ENCODE measurements at places on chromosomes 13 and 19.

DNA sequence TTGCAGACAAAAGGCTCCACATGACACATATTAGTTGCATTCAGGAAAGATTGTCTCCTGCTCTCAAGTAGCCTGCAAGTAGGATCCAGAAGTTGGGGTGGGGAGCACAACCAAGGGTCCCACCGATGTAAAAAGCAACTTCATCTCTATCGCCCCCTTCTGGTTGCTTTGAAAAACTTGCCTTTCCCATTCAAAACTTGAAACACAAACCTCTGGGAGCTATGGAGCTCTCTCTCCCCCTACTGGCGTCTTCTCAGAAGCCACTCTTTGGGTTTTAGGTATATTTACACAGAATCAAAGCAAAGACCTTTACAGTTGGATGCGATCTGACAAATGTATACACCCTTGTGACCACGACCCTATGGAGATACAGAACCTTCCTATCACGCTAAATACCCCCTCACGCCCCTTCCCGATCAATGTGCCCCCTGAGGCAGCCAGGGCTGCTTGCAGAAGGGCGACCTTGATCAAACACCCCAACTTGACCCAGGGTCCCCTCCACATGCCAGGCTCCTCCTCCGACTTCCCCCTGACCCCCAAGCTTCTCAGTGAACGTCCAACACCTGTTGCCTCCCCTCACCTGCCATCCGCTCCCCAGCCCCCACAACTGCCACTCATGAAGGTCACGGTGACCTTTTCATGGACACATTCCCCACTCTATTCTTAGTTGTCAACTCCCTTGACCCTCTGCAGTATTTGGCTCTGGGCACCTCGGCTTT, 10.1 kb downstream of the NOSIP start:
- no peak for DNase-seq

DNA sequence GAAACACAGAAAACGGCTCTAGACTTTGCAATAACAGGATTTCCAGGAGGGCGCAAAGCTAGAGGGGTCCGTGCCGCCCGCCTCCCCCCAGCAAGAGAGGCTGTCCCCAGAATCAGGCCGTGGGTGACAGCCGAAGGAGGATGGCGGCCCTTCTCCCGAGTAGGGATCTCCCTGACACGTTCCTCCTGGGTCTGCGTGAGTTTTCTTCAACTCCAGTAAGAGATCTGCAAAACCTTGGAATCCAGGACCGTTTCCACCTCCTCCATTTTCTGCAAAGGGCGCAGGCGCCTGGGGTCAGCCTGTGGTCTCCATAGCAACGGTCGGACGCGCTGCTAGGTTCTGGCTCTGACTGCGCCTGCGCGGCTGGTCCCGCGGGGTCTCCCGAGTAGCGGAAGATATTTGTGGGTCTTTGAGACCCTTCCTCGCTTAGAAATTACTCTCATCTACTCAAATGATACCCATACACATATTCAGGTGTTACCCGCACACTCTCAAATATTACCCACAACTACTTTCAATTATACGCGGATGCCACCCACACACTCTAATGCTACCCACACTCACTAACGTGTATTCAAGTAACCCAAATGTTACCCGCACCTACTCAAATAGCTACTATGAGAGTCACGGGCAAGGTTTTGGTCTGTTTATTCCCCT, 2.1 kb downstream of the PNMA8C start:
- no peak for DNase-seq

DNA sequence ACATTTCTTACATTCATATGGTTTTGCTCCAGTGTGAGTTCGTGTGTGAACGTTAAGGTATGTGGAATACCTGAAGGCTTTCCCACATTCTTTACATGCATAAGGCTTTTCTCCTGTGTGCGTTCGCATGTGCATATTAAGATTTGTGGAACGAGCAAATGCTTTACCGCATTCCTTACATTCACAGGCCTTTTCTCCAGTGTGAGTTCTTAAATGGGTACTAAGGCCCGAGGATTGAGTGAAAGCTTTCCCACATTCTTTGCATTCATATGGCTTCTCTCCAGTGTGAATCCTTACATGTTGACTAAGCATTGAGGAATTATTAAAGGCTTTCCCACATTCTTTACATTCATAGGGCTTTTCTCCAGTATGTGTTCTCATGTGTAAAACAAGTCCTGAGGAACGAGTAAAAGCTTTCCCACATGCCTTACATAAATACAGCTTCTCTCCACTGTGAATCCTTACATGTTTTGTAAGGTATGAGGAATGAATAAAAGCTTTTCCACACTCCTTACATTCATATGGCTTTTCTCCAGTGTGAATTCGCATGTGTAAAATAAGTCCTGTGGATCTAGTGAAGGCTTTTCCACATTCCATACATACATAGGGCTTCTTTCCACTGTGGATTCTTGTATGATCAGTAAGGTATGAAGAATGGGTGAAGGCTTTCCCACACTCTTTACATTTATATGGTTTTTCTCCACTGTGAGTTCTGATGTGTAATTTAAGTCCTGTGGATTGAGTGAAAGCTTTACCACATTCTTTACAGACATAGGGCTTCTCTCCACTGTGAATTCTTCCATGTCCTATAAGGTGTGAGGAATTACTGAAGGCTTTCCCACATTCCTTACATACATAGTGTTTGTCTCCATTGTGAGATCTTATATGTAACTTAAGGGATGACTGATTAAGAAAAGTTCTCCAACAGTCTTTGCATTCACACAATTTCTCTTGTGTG, 10.7 kb downstream of the ZNF846 start:
- no peak for DNase-seq

DNA sequence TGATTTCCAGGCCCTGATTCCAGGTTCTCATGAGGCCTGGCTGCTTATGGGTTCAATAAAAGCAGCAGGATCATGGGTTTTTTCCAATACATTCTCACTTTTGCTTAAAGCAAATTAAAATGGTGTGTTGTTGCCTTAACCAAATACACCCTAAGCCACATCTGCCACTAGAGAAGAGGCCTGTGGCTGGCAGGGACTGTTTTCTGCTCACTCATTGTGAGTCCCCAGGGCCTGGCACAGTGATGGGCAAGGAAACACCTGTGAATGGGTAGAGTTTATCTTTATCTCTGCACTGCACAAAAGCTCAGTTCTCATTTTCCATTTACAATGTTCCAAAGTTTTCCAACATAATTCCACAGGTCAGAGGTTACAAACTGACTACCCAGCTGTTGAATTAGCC, 726.0 kb downstream of the UQCRFS1 start:
- no peak for DNase-seq

GRCh38 chr19:1512671-1513498, at the start of gene ADAMTSL5:
Gene ADAMTSL5 (minus strand): TSS chr19:1513019. CDS start chr19:1510943, 2,076 bp downstream.
- DNase-seq: no peak

GRCh38 chr19:35905178-35905727, 2.8 kb downstream of the TYROBP start:
- DNase-seq: no peak

GRCh38 chr13:40665126-40666044, 1.1 kb downstream of the FOXO1 start:
- no peak for DNase-seq

DNA sequence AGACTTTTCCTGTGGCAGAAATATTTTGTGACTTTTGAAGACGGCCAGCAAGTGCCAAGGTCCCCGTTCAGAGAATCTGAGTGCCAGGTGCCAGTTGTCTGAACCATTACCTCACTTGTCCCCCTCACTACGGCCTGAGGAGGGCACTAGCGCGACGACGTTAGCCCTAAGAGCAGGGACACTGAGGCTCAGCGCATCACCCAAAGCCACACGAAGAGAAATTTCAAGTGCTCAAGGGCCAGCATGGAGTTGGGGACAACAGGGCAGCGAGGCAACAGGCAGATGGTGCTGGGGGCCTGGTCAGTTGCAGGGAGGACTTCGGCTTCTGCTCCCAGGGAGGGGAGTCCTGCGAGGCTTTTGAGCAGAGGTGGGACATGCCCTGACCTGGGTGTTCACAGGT, 9.5 kb upstream of the TYK2 start:
- DNase-seq: no peak

GRCh38 chr13:62130062-62130970, 714.7 kb upstream of the PCDH20 start:
- DNase-seq: no peak

DNA sequence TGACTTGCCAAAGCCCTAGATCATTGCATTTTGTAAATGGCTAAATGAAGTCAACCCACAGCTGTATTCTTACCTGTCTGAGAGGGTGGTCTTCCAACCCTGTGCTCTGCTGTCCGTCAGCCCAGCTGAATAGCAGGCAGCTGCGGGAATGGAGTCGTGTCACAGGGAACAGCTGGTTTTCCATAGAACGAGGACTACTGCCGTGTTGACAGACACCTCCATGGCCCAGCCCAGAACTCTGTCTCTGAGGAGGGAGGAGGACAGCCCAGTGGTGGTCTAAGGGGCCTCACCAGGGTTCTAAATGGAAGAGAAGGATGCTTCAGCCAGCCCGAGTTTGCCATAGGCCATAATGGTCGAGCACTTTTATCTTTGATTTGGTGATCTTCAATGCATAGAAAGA, 110.7 kb downstream of the SLC7A1 start:
- no peak for DNase-seq

DNA sequence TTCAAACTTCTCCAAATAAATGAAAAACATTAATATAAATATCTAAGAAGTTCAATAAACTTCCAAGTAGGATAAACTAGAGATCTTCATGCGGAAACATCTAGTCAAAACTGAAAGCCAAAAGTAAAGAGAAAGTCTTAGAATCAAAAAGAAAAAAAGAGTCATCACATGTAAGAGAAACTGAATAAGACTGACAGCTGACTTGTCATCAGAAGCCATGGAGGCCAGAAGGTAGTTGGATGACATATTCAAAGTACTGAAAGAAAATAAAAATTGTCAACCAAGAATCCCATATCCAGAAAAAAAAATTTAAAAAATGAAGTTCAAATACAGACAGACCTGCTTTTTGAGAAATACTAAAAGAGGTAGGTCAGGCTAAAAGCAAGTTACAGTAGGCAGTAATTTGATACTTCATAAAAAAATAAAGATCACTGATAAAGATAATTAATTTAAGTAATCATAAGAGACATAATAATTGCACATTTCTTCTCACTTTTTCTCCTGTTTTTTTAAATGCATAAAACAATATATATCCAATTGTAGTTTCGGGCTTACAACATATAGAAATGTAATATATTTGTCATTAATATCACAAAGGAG, 327.6 kb upstream of the PCDH9 start:
- no peak for DNase-seq

DNA sequence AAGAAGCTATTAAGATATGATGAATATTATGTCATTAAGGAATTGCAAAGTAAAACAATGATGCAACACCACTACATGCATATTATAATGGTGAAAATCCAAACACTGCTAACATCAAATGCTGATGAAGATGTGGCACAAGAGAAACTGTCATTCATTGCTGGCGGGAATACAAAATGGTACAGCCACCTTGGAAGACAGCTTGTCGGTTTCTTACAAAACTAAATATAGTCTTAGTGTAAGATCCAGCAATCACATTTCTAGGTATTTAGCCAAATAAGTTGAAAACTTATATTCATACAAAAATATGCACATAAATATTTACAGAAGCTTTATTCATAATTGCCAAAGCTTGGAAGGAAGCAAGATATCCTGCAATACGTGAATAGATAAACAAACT, 114.9 kb upstream of the EDNRB start:
- DNase-seq: no peak

GRCh38 chr19:456547-457110, 4.2 kb downstream of the SHC2 start:
- DNase-seq: no peak

- DNase-seq: no peak
These were observed 172.9 kb downstream of the OXGR1 start for GRCh38 chr13:96821381-96821780.

DNA sequence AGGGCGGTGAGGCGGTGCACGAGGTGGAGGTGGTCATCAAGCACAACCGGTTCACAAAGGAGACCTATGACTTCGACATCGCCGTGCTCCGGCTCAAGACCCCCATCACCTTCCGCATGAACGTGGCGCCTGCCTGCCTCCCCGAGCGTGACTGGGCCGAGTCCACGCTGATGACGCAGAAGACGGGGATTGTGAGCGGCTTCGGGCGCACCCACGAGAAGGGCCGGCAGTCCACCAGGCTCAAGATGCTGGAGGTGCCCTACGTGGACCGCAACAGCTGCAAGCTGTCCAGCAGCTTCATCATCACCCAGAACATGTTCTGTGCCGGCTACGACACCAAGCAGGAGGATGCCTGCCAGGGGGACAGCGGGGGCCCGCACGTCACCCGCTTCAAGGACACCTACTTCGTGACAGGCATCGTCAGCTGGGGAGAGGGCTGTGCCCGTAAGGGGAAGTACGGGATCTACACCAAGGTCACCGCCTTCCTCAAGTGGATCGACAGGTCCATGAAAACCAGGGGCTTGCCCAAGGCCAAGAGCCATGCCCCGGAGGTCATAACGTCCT, 9.4 kb upstream of the PROZ start:
- DNase-seq: no peak

DNA sequence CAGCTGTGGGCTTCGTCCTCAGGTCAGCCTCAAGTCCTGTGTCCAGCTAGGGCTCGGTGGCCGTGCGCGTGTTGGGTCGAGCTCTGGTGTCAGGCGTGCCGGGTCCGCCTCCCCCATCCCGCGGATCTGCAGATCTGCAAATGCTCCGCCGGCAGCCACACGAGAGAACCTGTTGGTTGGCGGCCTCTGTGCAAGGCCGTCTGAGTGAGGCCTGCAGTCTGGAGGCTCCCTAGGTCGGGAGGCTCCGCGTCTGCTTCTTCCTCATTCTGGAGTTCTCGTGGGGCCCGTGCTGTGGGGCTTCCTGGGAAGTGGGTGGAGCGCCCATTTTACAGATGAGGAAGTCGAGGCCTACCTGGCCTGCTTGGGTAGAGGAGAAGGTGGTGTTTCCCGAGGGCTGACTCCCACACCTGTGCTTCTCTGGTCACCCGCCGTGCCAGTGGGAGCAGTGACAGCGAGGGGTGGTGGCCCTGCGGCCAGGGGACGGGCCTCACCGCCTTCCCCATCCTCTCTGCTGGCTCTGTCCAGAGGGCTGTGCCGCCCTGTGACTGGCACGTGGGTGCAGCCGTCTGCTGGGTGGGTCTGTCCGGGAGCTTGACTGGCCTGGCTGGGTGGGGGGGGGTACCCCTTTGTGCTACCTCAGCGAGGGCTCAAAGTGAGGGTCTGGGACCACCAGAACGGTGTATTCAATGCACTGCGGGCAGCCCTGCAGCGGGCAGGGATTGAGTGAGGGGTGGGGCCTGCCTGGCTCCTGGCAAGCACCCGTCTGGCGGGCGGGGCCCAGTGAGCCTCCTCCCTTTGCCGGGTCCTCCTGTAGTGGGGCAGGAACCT, 3.3 kb downstream of the CSNK1G2 start:
- DNase-seq: no peak

DNA sequence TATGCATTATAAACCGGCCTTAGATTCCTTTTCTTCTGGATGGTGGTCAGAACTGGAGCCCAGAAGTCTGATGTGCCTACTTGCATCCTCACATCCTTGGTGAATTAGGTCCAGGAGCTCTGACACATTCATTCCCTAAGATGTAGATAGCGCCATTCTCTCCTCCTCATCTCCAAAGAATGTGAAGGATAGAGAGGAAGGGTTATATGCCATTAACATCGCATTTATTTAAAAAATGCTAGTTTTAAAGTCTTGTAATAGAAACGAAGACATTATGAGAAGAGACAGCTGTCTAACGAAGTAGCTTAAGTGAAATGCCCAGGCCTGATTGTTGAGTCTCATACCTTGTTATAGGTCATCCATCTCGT, 9.7 kb downstream of the MBNL2 start:
- DNase-seq: no peak
